Mesenteric fat pad (tissue), 1 donor: ENCODE measurements at places on chromosomes 11 and 22. TPM values are rescaled to one million over a fixed set of nuclear protein-coding genes. Genes with fewer than 3 reads are reported as not detected.
A peak's percentile ranks its signal among the peaks of the same experiment; 100 is the strongest.

The SMC1B gene
- not detected for total RNA-seq

The TMPRSS4 gene
- total RNA-seq = not detected

The GAL gene
- total RNA-seq = 1.4 TPM

The APOBEC3A gene
- 17.5 TPM for total RNA-seq

The CENPM gene
- total RNA-seq = not detected

The PRRG4 gene
- total RNA-seq = 0.84 TPM

The CHRM1 gene
- not detected for total RNA-seq

The MS4A15 gene
- total RNA-seq = not detected

GRCh38 chr11:9461760-9462134 lies 935 bp downstream of the ZNF143 start:
- DNase-seq = no peak

DNA sequence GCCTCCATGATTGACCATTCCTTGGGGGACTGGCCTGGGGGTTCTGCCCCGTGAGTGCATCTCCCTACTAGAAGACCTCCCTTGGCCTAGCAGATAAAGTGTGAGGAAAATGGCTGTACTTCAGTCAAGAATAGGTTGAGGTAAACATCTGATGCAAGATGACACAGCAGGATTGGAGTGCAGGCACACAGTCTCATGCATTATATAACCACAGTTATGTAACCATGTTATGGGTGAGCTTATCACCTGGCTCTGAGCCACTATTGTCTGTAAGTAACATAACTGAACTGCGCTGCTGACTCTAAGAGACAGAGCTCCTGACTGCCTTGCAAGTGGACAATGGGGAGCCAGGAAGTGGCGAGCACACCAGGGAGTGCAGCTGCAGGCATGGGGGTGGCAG lies 378.7 kb upstream of the ANO5 start:
- DNase-seq = no peak

GRCh38 chr22:33401291-33401690 lies 343.1 kb upstream of the SYN3 start:
- no peak for DNase-seq

DNA sequence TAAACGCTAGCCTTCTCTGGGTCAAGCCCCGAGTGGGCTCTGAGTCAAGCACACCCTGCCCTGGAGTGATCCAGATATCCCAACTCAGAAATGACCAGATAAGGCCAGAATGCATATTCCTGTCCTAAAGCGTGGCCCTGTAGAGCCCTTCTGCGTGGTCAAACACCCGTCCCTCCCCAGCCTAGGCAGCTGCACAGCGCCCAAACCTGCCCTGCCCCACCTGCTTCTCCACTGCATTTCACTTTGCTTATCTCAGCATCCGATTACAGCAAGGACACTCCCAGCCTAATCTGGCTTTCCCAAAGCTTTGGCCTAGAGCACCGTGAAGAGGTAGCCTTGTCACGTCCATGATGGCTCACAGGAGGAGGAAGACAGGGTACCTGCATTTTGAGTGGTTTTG lies 11.9 kb upstream of the TMPRSS4 start:
- DNase-seq = peak; percentile 64

DNA sequence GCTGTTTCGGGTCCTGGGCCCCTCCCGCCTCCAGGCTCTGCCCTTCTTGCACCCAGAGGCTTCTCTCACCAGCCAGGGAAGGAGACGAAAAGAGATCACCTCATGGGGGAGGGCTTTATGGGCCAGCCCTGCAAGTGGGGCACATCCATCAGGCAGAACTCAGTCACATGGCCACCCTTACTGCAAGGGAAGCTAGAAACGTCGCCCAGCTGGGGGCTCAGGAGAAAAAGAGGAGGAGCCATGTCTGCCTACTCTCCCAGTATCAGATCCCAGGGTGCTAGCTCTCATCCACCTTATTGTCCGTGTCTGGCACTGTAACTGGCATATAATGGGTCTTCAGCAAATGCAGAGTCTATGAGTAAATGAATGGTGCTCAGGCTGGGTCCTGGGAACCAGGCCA lies 24.2 kb downstream of the MFNG start:
- no peak for DNase-seq

- no peak for DNase-seq
Measured at GRCh38 chr22:46627806-46628482, 7.8 kb downstream of the GRAMD4 start.

DNA sequence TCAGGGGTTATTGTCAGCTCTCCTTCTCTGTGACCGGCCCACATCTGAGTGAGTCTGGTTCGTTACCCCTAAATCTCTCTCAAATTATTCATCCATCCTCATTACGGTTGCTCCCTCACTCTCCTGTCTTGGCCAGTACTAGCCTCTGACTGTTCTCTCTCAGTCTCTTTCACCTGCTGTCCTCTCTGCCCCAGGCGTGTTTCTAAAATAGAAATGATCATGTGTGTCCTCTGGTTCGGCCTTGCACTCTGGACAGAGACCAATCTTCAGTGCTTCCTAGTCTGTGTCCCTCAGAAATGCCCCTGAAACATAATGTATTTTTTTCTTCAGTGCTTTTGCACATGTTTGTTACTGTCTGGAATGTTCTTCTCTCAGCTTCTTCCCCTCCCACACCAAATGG lies 4.9 kb downstream of the PSMD13 start:
- DNase-seq = no peak

DNA sequence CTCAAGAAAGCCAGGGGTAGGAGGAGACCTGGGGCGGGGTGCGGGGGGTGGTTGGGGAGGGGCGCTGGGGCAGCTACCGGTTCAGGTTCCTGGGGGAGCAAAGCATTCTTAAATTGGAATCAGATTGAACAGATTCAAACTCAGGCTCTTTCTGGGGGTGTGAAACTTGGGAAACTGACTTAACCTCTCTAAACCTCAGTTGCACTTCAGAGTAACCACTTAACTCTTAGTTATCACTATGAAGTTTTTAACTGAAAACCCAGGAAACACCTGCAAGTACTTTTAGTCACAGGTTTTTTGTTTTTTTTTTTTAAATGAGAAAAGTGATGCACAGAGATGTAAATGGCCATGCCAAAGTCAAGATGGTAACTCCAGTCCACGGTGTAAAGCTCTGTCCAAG lies 72.0 kb downstream of the RCN1 start:
- DNase-seq = no peak

DNA sequence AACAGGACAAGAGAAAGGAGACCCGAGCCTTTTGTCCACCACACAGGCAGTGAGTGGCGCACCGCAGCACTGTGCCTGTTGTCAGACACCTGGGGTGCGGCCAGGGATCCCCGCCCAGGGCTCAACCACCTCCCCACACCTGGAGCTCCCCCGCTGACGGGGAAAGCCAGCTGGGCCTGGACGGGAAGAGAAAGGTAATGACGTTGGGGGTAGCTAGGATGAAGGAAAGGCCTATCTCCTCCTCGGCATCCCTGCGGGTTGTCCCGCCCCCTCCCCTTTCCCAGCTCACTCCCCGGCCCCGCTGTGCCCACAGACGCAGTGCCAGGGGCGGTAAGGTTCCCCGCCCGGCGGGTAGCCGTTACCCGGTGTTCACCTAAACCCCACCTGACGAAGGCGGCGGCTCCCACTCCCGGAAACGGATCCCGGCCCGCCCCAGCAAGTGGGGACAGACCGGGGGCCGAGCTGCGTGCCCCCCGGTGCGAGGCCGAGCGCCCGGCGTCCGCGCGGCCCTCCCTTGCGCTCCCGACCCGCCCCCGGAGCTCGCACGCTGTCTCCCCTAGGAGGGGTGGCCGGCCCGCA lies 495 bp downstream of the HYOU1 start:
- peak; percentile 91 for DNase-seq

DNA sequence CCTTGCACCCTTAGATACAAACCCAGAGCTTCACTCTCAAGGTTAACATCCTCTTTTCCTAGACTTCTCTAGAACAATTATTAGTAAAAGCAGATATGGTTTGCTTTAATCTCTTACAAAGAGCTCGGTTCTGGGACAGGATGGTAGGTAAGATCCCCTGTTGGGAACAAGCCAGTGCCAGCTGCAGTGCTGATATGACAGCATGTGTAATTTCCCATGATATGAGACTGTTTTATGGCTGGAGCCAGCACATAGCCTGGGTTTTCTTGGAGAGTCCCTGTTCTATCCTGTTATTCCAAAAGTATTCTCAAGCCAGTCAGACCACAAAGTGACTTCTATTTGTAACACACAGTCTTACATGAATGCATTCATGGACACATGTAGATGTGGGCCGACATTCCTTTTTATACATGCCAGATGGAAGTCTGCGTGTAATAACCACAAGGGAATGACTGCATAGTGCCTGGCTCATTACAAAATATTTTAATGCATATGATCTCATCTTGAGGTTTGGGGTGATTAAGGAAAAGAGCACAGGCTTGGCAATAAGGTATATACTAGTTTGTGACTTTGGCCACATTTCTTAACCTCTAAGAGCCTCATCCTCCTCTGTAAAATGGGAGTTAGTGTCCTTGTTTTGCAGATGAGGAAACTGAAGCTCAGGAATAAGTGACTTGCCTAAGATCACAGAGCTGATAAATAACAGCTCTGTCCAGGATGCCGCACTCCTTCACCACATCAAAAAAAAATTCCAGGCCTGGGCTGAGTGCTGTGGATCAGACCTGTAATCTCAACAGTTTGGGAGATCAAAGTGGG lies 21.8 kb downstream of the CLMP start:
- no peak for DNase-seq

- peak; percentile 71 for DNase-seq
Measured at GRCh38 chr11:6557761-6558674, 45.4 kb downstream of the RRP8 start.

DNA sequence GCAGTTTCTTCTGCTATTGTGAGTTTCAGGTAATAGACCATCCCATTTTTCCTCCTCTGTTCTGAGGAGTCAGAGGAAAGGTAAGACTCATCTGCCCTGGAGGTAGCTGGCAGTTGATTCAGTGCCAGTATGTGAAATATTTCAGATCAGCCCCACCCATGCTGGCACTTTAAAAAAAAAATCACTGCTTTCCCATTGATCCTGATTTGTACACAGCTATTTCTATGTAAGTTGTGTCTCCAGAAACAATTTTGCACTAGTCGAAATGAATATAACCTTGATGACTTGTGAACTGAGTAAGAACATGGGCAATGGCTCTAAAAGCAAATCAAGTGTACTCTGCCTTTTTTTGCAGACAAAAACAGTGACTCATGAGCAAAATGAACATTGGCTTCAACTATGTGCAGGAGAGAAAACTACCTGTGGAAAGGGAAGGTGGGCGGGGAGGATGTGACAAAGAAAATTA lies 82.0 kb upstream of the OR5AK2 start:
- no peak for DNase-seq

- DNase-seq = no peak
Measured at GRCh38 chr22:23241562-23242472, 61.5 kb downstream of the BCR start.

DNA sequence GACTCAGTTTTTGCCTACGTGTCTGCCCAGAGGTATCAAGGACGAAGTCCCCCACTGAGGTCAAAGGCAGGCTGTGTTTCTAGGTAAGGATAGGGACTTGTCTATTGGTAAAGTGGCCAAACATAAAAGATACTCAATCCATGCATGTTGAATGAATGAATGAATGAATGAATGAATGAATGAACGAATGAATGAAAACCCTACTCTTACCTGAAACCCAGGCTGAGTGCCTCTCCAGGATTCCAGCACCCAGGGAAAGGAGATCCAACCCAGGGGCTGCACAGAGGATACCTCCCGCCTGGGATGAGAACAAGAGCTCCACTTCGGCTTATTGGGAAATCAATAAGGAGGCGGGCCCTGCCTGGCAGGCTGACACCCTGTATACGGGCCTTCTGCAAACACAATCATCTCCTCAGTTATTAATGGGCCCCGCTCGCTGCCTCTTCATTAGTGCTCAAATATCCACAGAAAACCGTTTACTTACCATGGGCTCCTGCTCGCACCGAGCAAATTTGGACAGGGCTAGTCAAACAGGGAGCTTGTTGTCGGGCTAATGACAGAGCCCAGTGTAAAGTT lies 177.4 kb downstream of the BUD13 start:
- DNase-seq = no peak

DNA sequence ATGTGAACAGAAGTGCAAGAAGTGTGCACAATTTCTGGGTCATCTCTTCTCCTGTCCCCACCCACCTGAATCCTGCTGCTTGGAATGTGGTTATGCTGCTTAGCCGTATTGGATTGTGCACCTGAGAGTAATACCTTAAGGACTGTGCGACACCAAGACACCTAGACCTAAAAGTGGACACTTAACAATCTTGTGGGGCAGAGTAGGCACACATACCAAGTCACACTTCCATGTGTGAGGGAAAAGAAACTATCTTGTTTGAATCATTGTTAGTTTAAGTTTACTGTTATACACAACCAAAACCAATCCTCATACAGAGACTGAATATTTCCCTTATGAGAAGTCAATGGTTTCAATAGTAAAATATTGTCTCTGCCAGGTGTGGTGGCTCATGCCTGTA lies 93.7 kb downstream of the CCDC83 start:
- DNase-seq = no peak

DNA sequence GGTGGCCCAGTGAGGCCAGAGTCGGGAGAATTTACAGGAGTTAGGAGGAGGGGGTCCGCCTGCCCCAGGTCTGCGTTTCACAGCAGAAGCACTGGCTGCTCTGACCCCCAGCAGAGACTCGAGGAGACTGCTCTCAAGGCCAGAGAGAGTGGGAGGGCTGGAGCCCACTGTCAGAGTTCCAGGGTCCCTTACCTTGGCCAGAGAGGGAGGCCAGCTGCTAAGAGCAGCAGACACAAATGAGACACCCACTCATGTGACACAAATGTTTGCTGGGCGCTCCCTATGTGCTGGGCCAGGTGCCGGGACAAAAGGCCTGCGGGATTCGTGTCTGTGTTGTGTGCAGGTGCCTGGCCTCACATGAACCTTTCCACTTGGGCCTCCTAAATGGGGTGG lies 2.8 kb upstream of the TNFRSF13C start:
- DNase-seq = no peak

DNA sequence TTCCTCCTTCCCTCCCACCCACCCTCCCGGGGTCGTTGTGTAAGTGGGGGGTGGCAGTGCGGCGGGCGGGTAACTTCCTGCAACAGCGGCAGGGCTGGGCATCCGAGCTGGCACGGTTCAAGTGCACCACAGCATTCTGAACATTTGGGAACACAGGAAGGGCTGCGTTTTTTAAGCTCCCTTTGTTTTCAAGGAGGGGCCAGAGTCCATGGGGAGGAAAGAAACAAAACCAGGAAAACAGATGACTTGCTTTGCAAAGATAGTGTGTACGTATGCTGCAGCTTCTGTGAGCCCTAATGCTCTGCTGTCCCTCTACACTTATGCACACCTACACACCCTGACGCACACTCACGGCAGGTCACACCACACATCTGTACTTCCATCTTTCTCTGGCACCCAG lies 152.5 kb downstream of the FBXO7 start:
- no peak for DNase-seq

DNA sequence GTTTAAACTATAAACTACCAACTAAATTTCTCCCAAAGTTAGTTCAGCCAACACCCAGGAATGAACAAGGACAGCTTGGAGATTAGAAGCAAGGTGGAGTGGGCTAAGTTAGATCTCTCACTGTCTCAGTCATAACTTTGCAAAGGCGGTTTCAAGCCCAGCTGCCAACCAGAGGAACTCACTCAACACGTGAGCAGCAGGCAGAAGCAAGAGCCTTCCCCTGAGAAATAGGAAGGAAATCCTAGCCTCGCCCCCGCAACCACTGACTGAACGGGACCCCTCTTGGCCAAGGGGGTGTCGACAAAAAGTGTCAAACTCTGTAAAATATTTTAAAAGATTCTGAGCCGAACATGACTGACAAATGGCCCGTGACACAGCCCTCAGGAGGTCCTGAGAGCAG lies 4.4 kb upstream of the KRTAP5-9 start:
- DNase-seq = peak; percentile 41
